Cortex of kidney (tissue), 1 donor: ENCODE measurements at places on chromosomes 6 and 20.

DNA sequence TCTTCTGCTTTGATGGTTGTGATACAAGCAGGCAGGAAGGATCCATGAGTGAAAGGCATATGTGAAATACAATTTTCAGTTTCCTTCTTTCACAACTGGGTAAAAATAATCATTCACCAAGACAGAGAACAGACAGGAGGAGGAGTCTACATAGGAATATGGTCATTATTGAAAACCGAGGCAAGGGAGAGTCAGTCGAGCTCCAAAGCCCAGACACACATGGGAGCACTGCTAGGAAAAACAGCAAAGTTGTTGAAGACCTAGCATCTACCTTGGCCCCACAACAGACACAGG, 260.6 kb downstream of the ERMARD start:
- no peak for DNase-seq

DNA sequence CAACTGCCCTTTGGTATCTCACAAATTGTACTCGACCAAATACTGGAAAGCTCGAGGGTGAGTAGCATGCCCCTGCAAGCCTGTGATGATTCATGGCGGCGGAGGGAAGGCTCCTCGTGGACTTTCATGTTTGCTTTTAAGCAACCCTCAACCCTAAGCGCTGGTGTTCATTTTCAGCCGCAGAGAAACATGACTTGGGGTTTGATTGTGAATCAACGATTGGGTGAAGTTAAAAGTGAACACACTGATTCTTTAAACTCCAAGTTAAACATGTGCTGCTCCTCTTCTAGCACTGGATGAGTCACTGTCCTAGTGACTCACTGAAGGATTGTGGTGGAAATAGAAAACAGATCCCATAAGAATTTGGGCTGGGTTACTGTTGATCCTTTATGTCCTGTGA, 8.3 kb downstream of the CD109 start:
- no peak for DNase-seq

DNA sequence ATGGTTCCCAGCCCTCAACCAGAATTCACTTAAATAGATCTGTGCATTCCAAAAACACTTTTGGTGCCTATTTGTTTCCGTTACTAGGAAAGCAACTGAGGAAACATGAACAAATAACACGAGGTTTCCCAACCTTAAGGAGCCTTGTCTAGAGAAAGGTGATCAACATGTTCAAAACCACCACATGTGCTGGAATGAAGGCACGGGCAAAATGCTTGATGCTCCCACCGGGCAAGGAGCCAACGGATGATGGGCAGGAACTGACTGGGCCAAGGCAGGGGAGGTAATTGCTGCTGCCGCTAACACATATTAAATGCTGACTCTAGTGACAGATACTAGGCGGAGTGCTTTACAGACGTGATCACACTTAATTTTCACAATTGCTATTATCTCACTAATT, 2.5 kb downstream of the MYLK4 start:
- DNase-seq = no peak

GRCh38 chr6:168035098-168035660, 37.7 kb downstream of the KIF25 start:
- no peak for DNase-seq

DNA sequence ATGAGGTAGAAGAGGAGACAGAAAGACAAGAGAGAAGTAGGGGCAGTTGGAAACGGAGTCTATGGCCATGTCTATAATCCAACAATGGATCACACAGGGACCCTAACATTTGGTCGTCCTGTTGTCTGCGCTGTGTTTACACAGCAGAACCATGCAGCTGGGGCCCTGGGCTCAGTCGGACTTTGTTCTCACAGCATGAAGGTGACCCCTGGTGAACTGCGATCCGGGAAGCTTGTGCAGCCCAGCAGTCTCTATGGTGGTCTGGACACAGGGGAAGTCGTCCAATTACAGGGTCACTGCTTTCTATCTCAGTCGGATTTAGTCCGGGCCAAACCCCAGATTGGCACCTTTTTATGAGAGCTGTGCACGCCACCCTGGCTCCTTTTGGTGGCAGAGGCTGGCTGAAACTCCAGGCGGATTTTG, 153.6 kb downstream of the FOXA2 start:
- DNase-seq = no peak

GRCh38 chr6:64477391-64477790, 841.8 kb downstream of the PHF3 start:
- no peak for DNase-seq

DNA sequence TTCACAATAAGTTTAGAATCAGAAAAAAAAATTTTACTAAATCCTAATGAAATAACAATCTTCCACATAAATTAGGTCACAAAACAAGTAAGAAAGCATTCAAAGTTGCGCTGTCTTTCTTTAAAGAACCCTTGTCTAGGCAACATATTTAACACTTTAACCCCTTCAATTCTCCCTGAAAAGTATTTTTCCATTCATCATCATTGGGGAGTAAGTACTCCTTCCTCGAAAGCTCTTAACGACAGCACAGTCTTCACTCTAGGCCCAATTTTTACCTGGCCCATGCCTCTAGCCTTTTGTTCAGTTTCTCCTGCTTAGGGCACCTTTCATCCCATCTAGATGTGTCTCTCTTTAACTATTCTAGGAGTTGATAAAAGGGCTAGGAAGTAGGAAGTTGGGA, 2.6 kb downstream of the TSPYL1 start:
- DNase-seq = no peak

DNA sequence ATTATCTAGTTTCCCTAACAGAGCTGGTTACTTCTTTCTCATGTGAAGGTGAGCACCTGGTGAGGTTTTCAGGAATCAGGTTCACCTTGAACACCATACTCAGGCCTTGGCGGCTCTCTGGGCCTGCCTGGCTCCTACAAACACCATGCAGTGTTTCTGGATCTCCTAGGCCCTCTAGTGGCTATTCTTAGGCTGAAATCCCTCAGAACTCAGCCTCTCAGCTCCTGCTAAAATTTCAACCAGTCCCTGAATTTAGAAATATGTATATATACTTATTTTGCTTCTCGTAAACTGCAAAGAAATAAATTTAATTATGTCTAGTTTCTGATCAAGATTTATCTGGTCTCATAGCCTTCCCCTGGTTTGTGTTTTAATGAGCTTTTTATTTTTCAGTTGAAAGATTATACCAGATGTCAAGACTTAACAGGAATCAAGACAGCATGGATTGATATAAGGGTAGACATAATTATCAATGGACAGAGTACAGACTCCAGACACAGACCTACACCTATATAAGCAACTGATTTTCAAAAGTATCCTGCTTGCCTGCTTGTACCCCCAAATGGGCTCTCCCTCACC, 55.9 kb downstream of the ANKEF1 start:
- no peak for DNase-seq

DNA sequence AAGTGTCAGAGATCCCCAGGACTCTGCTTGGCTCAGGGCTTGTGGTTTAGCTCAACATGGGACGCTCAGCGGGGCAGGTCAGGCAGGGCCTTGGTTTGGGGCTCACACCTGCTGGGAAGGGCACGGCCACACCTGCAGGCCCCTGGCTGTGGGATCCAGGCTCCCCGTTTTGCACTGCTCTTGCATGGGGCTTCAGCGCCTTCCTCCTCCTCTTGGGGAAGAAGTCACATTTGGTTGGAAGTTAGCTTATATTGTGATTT, 378.3 kb downstream of the CDH4 start:
- no peak for DNase-seq

- no peak for DNase-seq
Observed at GRCh38 chr20:926670-927069, 10.5 kb upstream of the ANGPT4 start.

DNA sequence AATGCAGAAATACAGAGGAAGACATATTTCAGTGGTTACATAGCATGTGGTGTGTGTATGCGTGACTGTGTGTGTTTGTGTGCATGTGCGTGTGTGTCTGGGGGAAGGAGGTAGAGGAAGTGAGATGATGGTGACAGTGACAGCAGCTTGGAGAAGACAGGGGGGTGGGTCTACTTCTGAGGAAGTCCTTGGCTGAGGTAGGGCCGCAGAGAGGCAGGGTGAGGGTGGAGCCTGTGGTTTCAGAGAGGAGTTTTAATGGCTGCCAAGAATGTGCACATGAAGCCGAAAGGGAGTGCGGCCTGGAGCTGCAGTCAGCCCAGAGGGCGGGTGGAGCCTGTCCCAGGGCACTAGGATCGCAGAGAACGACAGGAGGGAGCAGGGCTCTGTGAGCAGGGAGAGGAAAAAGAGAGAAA, 22.7 kb upstream of the RNF24 start:
- DNase-seq = no peak

DNA sequence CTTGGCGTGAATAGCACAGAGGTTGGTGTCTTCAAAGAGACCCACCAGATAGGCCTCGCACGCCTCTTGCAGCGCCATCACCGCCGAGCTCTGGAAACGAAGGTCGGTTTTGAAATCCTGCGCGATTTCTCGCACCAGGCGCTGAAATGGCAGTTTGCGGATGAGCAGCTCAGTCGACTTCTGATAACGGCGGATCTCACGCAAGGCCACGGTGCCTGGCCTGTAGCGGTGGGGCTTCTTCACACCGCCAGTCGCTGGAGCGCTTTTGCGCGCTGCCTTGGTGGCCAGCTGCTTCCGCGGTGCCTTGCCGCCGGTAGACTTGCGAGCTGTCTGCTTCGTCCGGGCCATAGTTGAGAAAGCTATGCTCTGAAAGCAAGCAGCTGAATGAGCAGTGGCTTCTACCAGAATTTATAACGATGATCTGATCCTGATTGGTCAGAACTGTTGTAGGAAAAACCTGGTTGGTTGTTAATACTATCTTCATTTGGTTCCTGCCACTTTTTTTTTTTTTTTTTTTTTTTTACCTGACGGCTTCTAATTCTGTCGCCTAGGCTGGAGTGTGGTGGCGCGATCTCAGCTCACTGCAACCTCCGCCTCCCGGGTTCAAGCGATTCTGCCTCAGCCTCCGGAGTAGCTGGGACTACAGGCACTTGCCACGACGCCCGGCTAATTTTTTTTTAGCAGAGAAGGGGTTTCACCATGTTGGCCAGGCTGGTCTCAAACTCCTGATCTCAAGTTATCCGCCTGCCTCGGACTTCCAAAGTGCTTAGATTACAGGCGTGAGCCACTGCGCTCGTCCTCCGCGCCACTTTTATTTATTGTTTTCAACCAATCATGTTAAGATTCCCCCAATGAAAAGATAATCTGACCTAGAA, 21.5 kb downstream of the OR2B2 start:
- no peak for DNase-seq

- DNase-seq = no peak
Observed at GRCh38 chr6:18166312-18167036, 11.3 kb downstream of the KDM1B start.

DNA sequence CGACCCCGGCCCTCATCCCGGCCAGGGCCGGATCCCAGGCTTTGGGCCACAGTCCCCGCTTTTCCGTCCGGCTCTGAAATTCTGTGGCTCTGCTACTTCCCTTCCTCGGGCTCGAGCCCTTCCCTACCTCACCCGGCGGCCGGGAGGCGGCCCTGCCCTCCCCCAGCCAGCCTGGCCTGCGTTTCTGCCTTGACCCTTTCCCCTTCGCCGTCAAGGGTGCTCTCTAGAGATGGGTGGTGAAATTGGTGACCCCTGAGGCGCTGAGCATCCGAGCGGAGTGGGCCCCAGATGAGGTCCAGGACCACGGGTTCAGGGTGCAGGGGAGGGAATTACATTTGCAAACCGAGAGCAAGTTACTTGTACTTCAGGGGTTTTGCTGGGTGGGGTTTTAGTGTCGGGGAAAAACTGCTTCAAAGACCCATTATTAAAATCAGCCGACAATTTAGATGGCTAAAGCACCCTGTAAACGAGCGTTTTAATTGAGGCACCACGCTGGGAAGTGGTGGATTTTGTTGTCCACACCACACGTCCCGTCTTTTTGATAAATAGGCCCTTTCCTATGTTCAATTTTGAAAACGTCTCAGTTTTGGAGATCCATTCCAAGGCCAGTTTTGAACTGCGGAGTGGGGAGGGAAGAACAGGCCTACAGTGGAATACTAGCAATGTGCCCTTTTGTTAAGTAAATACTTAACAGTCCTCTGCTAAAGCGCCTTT, 9.9 kb downstream of the TFAP2A start:
- no peak for DNase-seq
